Left kidney (tissue), 8 donors: ENCODE measurements at places on chromosomes 7 and 10.

DNA sequence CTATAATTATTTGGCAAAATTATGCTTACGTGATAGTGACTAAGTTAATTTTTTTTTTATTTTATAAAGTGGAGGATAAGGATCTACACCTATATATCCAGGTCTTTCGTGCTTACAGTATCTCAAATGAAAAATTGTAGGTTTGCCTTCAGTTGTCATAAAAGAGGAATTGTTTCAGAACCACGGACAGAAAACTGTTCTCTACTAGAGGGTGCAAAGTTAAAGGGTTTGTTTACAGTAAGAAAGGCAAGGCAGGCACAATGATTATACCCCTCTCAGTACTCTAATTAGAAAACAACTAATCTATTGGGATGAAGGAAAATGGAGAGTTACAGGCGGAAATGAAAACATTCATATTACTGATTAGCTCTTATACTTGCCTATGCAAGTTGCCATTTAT is 1.5 kb downstream of the PCLO start:
- no peak for DNase-seq

GRCh38 chr7:78379148-78379547 is 580.6 kb downstream of the PHTF2 start:
- DNase-seq = no peak

DNA sequence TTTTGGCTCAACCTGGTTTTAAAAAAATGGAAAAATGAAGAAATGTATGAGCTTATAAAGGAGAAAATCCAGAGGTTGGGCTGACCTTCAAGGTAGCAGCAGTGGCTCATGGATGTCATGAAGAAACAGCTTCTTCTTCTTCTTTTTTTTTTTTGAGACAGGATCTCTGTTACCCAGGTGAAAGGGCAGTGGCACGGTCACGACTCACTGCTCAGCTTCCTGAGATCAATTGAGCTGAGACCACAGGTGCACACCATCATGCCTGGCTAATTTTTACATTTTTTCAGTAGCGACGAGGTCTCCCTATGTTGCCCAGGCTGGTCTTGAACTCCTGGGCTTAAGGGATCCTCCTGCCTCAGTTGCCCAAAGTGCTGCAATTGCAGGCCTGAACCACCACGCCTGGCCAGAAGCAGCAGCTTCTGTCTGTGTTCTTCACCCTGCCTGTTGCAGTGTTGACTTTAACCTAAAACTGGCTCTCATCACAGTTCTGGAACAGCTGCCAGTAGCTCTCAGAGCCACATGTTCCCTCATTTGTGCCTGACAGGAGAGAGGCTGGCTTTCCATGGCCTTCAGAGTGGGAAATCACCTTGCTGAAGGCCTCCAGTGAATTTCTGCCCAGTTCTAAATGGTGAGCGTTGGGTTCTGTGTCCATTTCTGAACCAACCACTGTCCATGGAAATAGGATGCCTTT is 117.7 kb downstream of the PFKFB3 start:
- no peak for DNase-seq

- DNase-seq = no peak
These were observed 34.0 kb upstream of the DNMBP start for GRCh38 chr10:100043796-100044195.

GRCh38 chr7:97094284-97094930 is 23.1 kb upstream of the SDHAF3 start:
- no peak for DNase-seq
